ENCODE measurements at places on chromosomes 11 and 22.

DNA sequence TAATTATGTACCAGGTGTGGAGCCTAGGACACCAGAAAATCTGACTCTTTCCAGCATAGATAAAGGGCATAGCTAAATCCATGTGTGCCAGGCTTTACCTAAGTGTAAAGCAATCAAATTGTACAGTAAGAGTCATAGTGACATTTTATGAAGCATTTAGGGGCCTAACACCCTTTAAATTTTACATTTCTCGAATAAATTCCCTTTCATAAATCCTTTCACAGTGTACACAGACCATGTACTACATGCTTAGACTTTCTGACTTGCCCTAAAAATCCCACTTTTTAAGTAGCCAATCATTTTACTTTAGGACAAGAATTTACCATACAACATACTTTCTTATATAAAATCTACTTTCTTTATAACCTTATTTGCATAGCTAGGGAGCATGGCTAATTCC is 727.6 kb upstream of the LUZP2 start:
- DNase-seq: no peak

DNA sequence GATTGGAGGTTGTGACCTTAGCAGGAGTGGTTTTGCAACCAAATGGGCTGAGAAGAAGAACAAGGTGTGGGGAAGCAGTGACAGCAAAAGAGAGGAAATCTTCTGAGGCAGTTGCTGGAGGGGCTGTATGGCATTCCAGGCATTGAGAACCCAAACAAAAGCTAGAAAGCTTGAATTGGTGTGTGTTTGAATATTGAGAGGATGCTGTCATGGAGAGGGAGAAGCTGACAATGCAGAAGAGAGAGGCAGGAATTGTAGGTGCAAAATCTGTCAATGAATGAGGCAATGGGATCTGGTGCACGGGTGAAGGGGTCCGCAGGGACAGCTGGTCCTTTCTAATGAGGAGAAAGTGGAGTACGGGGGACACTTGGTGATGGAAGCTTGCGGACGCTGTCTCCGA is 123.4 kb downstream of the C11orf91 start:
- DNase-seq: no peak

GRCh38 chr11:8911029-8911823 is at the start of gene AKIP1:
AKIP1 (plus strand) TSS chr11:8911189; CDS start chr11:8911450, 261 bp downstream.
- peak; percentile 70 for DNase-seq

GRCh38 chr11:1822648-1823375 is 12.0 kb upstream of the SYT8 start:
- no peak for DNase-seq

DNA sequence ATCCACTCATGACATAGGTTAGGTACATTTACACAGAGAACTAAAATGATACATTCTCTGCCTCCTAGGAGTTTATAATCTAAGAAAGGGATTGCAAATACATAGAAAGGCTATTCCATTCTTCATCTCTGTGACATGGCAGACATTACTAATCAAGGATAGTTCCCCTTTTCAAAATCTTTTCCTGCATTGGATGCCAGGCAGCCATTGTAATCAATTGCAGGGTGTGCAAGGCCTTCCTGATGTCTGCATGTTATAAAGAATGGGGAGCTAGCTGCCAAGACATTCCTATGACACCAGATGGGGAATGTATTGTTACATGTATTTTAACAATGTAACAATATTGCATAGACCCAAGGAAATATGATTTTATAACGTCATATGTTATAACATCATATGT is 82.0 kb downstream of the KIRREL3 start:
- no peak for DNase-seq

- no peak for DNase-seq
Measured at GRCh38 chr22:37018086-37018814, 997 bp downstream of the TST start.

GRCh38 chr11:118006153-118006534 is 19.9 kb downstream of the IL10RA start:
- DNase-seq: no peak

DNA sequence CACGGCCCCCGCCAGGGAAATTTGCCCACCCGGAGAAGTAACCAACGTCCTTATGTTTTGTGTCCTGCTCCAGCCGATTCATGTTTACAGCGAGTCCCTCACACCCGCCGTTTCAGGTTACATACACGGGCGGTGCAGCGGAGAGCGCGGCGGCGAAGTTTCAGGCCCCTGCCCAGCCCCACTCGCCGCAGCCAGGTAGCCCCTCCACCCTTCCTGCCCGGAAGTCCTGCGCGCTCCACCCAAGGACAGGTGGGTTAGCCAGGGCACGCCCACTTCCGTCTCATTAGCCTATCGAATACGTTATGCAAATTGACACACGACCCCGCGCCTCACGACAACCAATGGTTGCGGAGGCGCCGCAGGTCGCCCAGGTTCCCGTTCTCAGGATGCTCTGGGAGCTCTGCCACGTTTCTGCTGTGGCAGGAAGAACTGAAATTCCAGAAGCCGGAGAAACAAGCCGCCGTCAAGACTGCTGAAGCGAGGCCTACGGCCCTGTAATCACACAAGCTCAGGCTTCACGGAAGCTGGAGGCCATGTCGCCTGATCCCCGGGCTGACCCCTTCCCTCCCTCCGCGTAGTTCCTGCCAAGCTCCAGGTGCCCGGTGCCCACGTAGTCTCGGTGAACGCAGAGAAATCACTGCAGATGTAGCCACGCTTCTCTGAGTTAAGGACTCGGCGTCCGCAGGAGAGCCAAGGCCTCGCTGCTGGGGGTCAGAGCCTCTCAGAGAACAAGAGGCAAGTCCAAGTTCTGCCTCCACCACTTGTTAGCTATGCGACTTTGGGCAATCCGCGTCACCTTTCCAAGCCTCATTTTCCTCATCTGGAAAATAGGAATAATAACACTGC is 22.4 kb upstream of the MYH9 start:
- DNase-seq: peak; percentile 54

DNA sequence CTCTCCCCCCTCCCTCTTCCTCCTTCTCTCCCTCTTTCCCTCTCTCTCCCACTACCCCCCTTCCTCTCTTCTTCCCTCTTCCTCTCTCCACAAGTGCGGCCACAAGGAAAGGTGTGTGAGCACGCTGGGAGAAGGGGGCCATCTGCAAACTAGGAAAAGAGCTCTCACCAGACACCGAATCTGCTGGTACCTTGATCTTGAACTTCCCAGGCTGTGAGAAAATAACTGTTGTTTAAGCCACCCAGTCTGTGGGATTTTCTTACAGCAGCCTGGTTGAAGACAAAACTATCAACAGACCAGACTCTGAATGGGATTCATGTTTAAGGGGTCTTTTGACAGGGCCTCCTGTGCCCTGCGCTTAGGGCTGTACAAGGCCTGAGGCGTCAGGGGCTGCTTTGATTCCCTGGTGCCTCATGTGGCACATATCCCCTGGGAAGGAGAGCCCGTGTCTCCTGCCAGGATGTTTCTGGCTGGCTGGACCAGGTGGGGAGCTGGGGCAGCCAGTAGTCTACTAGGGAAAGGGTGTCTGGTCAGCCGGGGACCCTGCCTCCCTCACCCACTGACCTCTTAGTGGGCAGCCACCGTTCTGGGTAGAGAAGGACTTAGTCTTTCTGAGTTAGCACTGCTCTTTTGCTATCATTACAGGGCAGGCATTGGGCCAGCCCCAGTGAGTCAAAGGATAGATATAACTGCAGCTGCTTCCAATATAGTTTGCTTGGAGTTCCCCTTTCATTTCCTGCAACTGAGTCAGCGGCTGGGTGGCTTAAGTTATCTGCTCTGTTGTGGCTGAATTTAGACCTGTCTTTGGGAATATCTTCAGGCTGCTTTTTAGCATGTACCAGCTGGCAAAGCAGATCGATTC is 6.2 kb downstream of the PANX1 start:
- no peak for DNase-seq

DNA sequence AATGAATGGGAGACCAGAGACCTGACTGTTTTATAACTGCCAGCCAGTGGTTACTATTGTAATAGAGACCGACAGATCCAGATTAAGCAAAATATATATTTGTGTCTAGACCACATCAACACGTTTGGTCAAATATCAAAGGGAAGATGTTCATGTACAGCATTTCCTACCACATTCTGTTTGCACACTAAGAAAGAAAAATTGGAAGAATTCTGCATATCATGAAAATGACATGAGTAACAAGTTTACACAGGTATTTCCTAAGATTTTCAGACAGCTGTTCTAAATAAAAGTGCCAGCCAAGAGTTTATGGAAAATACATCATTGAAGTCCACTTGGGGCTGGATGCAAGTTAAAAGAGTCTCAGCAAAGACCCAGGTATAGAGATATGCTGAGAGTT is 145.5 kb upstream of the ANO3 start:
- DNase-seq: no peak
